ENCODE measurements at places on chromosomes 7 and 10.

DNA sequence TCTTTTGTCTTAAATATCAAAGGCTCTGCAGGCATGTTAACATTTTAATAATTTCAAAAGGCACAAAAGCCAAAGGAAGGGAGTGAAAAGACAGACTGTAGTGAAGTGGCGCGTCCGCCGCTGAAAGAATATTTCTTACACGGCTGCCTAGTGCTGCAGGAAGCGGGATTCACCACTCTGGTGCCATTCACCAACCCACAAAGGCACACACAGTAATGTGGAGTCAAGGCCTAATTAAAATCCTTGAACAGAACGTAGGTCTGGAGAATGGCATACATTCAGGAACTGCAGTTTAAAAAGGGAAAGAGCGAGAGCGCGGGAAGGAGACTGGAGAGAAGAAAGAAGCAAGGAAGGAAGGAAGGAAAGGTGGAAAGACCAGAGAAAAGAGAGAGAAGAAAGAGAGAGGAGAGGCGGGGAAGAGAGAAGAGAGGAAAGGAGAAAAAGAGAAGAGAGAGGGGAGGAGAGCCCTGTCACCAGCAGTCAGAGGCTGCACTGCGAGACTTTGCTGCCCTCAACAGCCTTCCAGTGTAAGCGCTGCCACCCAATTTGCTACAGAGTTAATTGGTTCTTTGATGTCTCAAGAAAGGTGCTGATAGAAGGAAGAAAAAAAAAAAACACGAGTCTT is 554.0 kb downstream of the MDFIC start:
- no peak for DNase-seq

GRCh38 chr7:30369879-30370278 is 85.5 kb downstream of the ZNRF2 start:
- DNase-seq = no peak

DNA sequence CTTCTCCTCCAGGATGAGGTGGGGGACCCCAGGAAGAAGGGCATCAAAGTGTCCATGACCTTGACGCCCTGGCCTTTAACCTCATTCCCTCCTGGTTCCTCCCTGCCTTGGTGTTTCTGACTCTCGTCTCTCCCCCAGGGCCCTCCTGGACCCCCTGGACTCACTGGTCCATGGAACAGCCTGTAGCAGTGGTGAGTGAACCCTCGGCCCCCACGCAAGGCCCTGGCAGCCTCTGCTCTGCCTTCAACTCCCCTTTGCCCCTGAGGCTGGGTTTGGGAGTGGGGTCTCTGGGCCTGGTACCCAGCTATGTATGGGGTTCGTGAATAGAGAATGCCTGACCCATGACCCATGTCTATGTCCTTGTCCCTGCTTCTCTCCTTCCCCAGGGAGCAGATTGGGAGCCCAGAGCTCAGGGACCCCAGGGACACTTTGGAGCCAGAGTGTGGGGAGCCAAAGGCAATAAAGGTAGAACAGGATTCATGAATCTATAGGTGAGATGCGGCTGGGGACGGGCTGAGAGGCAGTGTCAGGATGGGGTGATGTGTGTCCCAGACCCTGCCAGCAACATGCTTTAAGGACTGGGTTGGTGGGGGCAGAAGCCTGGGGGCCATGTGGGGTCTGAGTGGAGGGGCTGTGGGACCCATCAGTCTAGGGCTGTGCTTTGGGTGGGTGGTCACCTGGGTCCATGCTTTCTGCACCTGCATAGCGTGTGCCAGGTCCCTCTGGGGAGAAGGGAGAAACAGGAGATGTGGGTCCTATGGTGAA is 18.4 kb upstream of the VOPP1 start:
- DNase-seq = no peak

- DNase-seq = no peak
Observed at GRCh38 chr10:70295926-70296325, 12.1 kb upstream of the NPFFR1 start.

DNA sequence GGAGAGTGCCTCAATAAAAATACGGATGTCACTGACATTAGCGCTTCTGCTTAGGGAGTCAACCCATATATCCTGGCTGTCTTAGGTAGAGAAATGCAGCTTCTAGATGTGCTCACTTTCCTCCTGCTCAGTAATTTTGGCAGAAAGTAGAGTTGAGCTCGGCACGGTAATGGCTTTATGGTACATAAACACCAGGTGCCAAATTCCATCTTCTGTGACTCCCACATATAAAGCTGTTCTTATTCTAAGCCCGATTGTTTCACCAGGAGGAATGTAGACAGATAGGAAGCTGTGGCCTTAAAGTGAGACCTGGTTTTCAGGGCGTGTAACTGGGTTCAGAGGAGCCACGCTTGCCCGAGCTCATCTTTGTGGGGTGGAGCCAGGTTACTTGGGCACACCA is 143.7 kb downstream of the CREB5 start:
- no peak for DNase-seq

DNA sequence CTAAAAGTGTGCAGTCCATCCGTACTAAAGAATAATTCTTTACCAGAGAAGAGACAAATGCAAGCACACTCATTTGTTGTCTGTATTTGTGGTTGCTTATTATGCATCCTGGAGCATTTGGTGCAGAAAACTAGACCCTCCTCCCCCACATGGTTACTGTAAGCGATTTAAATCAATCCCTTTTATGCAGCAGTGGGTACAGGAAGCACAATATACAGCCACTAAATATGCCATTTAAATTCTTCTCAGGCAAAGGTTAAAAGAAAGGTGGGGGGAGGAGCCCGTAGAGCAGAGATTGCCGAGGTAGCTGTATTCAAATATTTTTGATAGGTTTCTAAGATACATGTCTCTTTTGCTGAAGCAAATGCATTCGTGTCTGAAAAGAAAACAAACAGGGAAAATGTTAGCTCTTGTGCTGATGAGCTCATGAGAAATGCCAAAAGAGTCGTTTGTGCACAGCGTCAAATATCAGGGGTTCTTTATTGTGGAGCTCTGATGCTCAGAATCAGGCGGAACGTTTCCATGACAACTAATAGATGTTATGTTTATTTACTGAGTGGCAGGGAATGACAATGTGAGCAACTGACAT is 131.3 kb upstream of the NPVF start:
- no peak for DNase-seq

- no peak for DNase-seq
Observed at GRCh38 chr10:97771913-97772823, at the start of gene SFRP5. SFRP5 (minus strand) TSS chr10:97771999; CDS start chr10:97771833, 166 bp downstream.

GRCh38 chr7:2621061-2621828 is 10.5 kb upstream of the TTYH3 start:
- no peak for DNase-seq

GRCh38 chr10:8059191-8059936 is 4.9 kb downstream of the GATA3 start:
- no peak for DNase-seq

Measured in coronary artery (tissue), 2 donors.